ENCODE measurements at places on chromosomes 5 and 9.

GRCh38 chr9:127612939-127613582 is 984 bp downstream of the STXBP1 start:
- DNase-seq, result peak; percentile 19

DNA sequence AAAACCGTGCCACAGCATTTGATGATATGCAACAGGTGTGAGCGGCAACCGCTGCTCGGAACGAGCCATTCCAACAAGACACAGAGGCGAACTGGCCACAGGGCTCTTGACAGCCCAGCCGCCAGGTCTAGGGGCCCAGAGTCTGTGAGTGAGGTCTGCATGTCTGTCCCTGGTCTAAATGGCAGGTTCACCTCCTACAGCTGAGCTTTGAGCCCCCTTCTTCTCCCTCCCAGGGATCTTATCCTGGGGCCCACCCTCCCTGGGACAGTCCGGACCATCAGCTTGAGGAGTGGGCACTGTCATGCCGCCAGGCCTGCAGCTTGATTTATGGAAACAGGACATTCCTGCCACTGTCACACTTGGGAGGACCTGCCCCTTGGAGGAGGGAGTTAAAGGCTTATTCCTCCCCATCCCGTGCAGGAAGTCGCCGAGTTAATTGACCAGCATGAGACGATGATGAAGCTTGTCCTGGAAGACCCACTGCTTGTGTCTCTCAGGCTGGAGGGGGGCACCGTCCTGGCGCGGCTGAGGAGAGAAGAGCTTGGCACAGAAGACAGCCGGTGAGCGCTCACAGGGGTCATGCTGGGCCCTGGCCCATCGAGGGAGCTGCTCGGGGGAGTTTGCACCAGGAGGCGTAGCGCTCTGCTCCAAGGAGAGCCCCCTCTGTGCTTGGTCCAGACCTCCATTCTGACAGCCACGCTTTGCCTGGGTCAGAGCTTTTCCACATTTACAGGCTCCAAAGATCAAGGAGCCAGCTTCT is 35.5 kb upstream of the LRRC14B start:
- no peak for DNase-seq

DNA sequence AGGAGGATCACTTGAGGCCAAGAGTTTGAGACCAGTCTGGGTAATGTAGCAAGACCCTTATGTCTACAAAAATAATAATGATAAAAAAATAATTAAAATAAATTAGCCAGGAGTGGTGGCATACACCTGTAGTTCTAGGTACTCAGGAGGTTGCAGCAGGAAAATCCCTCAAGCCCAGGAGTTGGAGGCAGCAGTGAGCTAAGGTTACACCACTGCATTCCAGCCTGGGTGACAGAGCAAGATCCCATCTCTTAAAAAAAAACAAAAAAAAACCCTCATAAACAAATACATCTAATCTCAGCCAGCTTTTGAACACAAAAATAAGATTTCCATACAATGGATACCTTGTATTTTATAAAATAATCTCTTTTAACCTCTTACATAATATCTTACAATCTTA is 363.3 kb upstream of the KLF4 start:
- DNase-seq, result no peak

- DNase-seq, result no peak
These were observed 6.3 kb downstream of the ARL15 start for GRCh38 chr5:54304040-54304439.

DNA sequence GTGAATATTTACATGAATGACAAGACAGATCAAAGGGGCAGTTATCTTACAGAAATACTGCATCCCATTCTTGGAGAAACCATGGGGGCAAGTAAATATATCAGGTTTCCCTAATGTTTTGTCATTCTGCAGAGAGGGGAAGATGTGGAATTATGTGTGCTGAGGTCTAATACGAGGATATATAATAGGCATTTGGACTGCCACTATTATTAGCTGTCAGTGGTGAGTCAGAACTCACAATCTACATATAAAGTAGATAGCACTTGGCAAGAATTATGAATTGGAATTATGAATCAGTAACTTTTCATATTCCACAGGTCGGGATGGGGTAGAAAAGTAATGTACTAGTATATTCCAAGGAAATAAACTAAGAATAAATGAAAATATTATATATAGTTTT is 121.7 kb downstream of the GIN1 start:
- no peak for DNase-seq

DNA sequence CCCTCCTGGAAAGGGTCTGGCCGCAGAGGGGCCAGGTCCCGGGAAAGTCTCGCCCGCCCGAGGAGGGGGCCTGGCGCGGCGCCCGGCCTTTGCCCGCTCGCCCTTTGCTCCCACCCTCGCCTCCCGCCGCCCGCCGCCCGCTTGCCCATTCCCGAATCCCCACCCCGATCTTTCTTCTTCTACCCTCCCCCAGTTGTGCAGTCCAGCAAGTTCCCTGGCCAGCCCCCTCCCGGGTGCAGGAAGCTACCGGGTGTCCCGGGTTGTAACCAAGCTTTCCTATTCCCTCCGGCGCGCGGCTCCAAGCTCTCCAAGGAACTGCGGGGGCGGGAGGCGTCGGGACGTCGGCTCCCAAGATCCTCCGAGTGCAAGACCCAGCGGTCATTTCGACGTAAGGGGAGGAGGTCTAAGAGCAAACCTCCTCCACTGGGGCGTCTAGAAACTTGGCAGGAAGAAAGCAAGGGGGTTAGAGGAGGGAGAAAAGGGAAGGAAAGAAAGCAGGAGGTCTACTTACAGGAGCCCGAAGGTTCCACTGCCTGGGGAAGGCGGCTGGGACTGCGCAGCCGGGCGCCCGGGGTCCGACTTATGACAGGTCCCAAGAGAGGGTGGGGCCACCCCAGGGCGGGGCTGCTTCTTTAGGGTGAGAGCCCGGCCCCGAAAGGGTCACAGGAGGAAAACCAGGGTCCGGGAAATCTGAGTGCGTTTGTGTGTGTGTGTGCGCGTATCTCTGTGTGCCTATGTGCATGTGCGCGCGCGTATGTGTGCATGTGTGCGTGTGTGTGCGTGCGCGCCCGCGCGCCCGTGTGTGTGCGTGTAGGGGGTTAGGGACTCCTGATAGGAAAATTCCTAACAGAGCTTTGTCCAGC is at the start of gene PTGR1:
Gene PTGR1, minus strand, starts transcription at position 556 of the 863 bp plus-strand sequence. CDS start 2,225 bp downstream, outside the sequence.
- DNase-seq, result peak; percentile 81

DNA sequence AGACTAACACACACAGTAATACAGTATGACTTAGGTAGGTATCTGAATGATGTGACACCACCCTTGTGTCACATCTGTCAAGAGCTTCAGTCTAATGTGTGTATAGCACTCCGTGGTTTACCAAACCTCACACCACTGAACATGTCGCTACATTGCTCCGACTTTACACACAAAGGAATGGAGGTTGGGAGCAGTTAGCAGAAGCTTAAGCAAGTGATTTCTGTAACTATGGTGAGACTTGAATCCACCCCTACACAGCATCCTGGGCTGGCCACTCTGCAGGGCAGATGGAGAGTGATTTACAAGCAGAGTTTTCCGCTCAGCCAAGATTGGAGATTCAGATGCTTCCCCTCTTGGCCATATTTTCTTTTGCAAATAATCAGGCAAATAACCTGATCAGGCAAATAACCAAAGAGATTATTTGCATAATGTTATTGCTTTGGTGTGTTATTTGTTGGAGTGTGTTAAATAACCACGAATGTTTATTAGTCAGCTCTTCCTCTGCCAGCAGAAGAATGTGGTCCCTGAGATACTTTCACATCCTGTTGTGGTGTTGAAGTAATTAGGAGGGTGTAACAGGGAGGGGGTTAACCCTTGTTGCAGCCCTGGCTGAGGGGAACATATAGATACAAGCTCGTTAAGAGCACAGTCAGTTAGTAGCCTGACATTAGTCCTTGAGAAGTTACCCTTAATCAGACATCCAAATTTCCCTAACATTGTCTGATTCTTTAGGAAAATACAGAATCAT is 92.8 kb downstream of the SNX18 start:
- peak; percentile 24 for DNase-seq

GRCh38 chr9:131273856-131274673 is 2.2 kb downstream of the FAM78A start:
- no peak for DNase-seq

DNA sequence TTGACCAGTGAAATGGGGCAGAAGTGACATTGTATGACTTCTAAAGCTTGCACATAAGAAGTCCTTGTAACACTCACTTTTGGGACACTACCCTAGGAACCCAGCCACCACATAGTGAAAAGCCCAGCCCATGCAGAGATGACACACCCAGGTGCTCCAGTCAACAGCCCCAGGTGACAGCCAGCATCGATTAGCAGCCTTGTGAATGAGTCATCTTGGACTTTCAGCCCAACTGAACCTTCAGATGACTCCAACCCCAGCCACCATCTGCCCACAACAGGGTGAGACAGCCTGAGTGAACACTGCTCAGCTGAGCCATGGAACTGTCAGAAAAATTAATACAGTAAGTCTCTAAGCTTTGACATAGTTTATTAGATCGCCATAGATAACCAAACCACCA is 458.6 kb downstream of the ZSWIM6 start:
- no peak for DNase-seq

DNA sequence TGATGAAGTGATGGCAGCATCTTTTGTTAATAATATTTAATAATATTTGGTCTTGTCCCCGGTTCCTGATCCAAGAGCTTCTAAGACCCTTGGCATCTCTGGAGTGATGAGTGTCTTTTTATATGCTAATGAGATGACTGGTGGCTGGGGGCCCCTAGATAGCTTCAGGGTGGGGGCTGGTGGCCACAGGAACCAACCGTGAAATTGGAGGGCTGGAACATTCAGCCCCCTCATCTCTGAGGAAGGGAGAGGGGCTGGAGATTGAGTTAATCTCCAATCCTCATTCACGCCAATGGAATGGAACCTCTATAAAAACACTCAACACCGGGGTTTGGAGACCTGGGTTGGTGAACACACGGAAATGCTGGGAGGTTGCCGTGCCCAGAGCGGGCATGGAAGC is 78.2 kb upstream of the RAPGEF1 start:
- no peak for DNase-seq

- peak; percentile 89 for DNase-seq
These were observed 10.8 kb upstream of the ADRA1B start for GRCh38 chr5:159905496-159905895.

- peak; percentile 98 for DNase-seq
These were observed 138.5 kb upstream of the TAF11L2 start for GRCh38 chr5:17359451-17360011.

DNA sequence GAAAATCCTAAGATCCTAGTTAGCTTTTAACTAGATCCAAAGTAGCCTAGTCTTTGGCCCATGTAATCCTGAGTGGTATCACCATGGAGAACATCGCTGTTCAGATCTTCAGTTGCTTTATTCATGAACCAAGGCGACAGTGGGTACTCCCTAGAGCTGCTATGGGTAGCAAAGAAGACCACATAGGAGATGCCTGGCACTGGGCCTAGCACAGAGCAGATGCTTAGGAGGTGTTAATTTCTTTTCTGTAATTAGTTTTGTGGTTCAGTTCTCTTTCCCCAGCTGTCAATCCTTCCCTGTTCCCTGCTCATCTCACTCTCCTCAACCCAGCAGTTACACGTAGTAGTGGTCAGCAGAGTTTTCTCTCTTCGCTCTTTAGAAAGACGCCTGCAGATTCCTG is 9.3 kb downstream of the CAST start:
- DNase-seq, result no peak

GRCh38 chr5:59684388-59685190 is 208.9 kb downstream of the PDE4D start:
- no peak for DNase-seq

DNA sequence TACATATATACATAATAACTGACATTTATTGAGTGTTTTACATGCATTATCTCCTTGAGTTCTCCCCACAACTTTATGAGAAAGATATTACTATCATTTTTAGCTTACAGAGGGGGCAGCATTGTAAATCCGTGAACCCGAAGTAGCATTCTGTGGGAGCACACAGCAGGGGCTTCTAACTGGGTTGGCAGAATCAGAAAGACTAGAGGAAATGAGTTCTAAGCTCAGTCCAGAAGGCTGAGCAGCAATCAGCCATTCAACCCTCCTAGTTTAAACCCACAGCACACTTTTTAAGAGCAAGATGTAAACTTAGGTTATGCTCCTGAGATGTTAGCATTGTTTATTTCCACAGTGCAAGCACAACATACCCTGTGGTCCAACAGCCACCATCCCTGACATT is 177.2 kb downstream of the TMEM38B start:
- no peak for DNase-seq

- DNase-seq, result no peak
These were observed 12.9 kb downstream of the TJP2 start for GRCh38 chr9:69186841-69187611.

- DNase-seq, result no peak
These were observed 181.0 kb upstream of the CLINT1 start for GRCh38 chr5:158039911-158040347.

GRCh38 chr5:174145821-174146220 is 100.3 kb downstream of the NSG2 start:
- DNase-seq, result no peak

DNA sequence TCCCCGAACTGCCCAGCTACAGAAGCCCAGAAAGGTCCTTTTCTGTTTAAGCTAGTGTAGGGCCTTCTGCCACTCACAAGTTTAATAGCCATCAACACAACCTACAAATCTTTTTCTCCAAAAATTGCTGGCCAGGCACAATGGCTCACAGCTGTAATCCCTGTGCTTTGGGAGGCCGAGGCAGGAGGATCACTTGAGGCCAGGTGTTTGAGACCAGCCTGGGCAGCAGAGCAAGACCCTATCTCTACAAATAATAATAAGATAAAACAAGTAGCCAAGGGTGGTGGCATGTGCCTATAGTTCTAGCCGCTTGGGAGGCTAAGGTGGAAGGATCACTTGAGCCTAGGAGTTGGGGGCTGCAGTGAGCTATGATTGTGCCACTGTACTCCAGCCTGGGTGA is 176.4 kb downstream of the HSD17B3 start:
- DNase-seq, result no peak

- no peak for DNase-seq
These were observed at the start of gene SPACA9 for GRCh38 chr9:132878695-132879456. SPACA9 (plus strand) TSS chr9:132878898; CDS start chr9:132883948, 5,050 bp downstream.

DNA sequence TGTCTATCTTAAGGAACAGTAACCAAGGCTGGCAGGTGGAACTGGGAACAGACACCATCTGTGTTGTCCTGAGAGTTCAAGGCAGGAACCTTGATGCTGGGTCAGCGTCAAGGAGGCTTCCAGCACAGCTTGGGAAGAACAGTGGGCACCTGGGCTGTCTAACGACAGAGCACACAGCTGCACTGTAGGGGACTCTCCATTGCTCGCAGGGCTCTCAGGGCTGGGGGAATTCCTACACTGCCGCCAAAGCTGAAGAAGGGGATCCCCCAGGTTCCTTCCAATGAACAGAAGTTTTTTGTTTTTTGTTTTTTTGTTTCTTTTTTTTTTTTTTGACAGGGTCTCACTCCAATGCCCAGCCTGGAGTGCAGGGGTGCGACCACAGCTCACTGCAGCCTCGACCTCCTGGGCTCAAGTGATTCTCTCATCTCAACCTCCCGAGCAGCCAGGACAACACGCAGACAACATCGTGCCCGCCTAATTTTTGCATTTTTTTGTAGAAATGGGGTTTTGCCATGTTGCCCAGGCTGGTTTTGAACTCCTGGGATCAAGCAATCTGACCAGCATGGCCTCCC is 81.9 kb downstream of the PTPN3 start:
- DNase-seq, result no peak

- DNase-seq, result no peak
These were observed 48.3 kb downstream of the DAP start for GRCh38 chr5:10712574-10713366.

- DNase-seq, result no peak
These were observed 21.8 kb downstream of the RGMB start for GRCh38 chr5:98795243-98795642.

GRCh38 chr5:178527458-178528307 is 62.5 kb downstream of the COL23A1 start:
- no peak for DNase-seq

GRCh38 chr5:126938466-126938865 is 91.9 kb downstream of the MARCHF3 start:
- no peak for DNase-seq
